ENCODE measurements at places on chromosomes 2 and 18.
A peak's percentile ranks its signal among the peaks of the same experiment; 100 is the strongest.

DNA sequence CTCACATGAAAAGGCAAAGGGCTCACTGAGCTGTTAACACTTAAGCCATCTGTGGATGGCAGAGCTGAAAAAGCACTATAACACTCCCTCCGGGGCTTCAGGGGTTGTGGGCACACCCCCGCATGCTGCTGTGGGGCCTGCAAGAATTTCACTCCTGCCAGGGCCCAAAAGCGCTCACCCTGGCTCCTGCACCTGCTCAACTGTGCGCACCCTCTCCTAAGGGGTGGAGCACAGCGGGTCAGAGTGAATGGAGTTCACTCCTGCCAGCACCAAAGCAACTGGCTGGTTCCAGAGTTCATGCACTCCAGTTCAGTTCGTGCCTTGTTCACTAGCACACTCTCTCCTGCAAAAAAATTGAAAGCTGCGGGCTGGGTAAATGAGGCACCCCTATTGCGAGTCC lies 814.2 kb upstream of the SLC39A10 start:
- DNase-seq = no peak

GRCh38 chr2:118350621-118351020 lies 262.4 kb downstream of the INSIG2 start:
- DNase-seq = no peak

- no peak for DNase-seq
Measured at GRCh38 chr2:26530240-26530540, 52.3 kb upstream of the OTOF start.

DNA sequence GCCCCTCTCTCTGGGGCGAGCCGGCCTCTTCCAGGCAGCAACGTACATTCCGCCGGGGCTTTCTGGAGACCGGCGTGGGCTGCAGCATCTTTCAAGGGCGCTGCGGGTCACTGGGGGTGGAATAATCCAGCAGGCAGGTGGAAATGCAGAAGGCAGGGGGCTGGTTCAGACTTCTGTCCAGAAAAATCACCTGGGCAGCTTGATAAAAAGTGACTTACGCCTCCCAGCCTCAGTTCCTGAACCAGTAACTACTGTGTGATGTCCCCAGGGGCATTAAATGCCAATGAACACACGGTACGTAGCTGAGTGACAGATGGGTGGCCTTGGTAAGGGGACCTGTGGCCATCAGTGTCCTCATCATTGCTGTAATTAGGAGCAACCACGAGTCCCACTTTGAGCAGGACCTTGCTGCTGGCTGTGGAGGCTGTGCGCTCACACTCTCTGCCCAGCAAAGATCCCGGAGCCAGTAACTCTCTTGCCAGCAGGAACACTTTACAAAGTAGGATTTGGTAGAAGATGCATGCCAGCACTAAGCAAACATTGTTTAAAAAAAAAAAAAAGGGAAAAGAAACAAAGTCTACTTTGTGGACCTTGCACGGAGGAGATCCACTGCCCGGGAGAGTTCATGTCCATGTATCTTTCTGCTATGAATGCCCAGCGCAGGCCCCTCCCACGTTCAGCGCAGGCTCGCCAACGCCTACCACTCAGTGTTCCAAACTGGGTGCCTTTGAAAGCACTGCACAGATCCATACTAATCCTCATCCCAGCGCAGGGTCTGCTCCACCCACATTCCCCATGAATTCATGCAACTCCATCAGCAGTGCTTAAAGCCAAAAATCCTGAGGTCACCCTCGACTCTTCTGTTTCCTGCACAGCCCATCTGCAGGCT lies 177.3 kb downstream of the HDAC4 start:
- DNase-seq = peak; percentile 45
